ENCODE measurements at places on chromosomes 7 and 10.

- DNase-seq: no peak
These were observed 65.4 kb downstream of the NPS start for GRCh38 chr10:127614484-127615017.

- peak; percentile 57 for DNase-seq
These were observed 690 bp downstream of the SEPTIN7 start for GRCh38 chr7:35801392-35802101.

GRCh38 chr7:103719070-103719469, 270.4 kb downstream of the RELN start:
- DNase-seq: no peak

DNA sequence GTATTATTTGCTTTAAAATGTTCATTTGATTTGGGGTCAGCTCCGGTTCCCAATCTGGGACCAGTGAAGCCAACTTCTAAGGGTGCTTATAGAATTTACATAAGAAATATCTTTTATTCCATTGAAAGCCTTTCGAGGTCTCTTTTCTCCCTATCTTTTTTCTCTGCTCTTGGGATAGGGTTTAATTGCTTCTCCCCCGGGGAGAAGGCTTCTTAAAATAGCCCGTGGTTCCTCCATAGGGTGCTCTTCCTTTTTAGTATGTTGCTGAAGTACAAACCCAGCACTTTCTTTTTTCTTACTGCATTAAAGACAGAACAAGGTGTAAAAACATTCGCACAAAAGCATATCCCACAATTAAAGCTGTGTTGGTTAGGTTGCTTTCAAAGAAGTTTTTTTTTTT, 107.5 kb downstream of the POU6F2 start:
- DNase-seq: no peak

DNA sequence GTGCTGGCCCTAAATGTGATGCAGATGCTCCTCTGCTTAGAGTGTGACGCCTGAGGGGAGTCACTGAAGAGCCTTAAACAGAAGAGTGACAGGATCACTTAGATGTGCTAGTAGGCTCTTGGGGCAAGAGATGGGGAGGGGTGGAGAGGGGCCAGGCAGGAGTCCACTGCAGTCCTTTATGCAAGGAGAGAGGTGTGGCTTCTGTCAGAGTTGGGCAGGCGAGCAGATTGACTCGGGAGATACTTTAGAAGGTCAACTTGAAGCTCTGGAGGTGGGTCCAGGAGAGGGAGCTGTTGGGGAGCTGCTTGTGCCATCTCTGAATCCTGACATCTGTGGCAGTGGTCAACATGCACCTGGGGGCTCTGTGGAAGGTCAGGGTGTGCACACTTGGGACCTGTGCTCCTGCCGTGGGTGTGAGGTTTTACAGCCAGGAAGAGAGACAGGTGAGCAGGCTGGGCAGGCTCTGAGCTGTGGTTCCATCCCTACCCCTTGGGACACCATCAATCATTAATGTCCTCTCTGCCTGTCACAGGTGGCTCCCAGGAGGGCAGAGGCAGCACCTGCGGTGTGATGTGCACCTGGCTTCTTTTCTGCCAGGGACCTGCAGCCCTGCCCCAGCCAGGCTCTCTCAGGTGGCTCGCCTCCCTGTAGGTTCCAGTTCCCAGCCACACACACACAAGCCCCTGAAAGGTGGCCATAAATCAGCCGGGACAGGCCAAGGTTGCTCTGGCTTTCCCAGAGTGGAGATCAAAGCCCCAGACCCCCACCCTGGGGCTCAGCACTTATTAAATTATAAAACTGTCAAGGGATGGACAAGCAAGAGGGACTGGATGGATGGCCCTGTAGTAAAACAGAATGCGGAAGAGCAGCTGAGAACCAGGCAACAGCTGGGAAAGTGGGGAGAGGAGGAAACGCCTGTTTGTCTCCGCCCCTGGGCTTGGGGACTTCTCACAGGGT, 14.0 kb downstream of the NEURL1 start:
- DNase-seq: no peak

DNA sequence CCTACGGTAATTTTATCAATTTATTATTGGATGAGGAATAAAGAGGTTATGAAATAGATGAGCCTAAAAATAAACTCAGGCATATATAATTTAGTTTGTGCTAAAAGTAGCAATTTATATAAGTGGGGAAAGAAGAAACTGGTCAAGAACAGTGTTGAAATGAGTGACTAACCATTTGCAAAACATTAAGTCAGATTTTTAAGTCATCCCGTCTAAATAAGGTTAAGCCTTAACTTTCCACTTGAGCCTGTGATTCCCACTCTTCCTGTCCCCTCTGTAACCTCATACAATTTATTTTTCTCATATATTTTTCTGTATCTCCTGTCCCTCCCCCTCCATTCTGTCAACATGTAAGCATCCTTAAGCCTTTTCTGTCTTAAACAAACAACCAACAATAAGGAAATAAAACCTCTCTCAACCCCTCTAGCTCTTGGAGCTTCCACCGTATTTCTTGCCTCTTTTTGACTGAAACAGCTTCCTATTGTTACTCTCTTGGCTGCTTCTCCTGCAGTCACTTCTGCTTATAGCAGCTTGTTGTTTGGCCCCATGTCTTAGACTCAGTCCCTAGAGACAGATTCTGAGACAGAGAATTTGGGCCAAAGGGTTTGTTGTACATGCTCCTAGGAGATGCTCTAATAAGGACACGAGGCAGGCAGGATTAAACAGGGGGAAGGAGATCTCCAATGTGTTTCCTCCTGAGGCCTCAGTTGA, 109.7 kb downstream of the GNAI1 start:
- no peak for DNase-seq

GRCh38 chr10:74122060-74122459, 28.6 kb downstream of the AP3M1 start:
- no peak for DNase-seq

- DNase-seq: no peak
These were observed 31.4 kb upstream of the SLC26A3 start for GRCh38 chr7:107834401-107834800.

DNA sequence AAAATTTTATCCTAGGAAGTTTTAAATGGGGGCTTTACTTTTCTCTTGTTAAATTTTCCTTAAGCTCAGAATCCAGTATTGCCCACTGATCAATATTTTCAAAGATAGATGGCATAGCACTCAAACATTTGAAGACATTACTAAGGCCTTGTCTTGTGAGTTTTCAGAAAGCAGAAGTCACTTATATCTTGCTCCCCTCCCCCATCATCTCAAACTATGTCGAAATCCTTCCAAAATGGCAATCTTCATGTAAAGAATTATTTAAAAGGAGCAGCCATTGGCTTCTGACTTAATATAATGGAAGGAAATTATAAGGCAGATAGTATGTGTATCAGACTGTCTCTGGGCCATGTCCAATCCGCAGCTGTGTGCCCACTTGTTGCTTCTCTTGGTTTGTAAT, 553.5 kb upstream of the C7orf33 start:
- no peak for DNase-seq

GRCh38 chr7:17497136-17497535, 198.7 kb downstream of the AHR start:
- no peak for DNase-seq

DNA sequence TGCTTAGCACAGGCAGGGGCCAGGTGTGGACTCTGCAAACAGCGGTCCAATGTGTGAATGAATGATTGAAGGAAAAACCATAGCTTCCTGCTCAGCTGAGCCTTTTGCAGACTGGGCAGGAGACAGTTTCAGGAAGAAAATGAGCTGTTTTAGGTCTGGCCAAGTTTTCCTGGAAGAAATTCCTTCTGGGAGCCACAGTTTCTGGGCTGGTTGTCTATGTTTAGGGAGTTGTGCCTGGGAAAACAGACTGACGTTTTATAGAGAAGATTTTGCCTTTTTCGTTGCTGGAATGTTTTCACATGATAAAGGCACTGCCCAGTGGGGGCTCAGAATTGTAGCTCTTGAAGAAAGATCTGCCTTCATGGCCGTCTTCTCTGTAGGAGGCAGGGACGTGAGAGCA, 255.1 kb downstream of the CCSER2 start:
- no peak for DNase-seq

- DNase-seq: no peak
These were observed 128.0 kb upstream of the MYO3A start for GRCh38 chr10:25805986-25806385.

- DNase-seq: no peak
These were observed 59.2 kb downstream of the TRIM24 start for GRCh38 chr7:138519061-138519798.

- no peak for DNase-seq
These were observed 10.5 kb downstream of the IKZF1 start for GRCh38 chr7:50314836-50315592.

GRCh38 chr10:116845823-116846222, 3.5 kb upstream of the ENO4 start:
- no peak for DNase-seq

DNA sequence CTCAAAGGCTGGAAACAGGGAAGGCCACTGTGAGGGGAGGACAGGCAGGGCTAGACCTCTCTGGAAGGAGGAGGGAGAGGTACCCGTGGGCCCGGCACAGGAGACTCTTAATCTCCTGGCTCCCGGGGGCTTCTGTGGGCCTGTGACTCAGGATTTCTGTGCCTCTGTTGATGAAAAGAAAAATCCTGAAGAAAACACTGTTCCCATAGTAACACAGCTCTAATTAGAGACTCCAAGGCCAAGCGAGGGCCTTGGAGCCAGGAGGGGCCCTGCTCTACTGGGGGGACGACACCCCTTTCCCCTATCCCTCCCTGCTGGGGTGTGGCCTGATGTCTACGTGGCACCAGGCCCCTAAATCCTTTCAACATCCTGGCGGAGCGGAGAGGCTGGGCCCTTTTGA, 174.1 kb upstream of the TNRC18 start:
- DNase-seq: no peak

- DNase-seq: no peak
These were observed 255.1 kb downstream of the TNS3 start for GRCh38 chr7:47326808-47327207.

GRCh38 chr7:150586068-150586784, 19.0 kb downstream of the GIMAP4 start:
- DNase-seq: no peak

- peak; percentile 91 for DNase-seq
These were observed 29.5 kb upstream of the ANKRD2 start for GRCh38 chr10:97543025-97543546.

GRCh38 chr10:13056456-13057077, 43.4 kb upstream of the OPTN start:
- no peak for DNase-seq

GRCh38 chr10:87079106-87079836, 15.4 kb downstream of the GLUD1 start:
- no peak for DNase-seq

GRCh38 chr7:151032936-151033863, 5.0 kb downstream of the ABCB8 start:
- DNase-seq: no peak

GRCh38 chr10:102729029-102730026, 14.4 kb upstream of the WBP1L start:
- DNase-seq: peak; percentile 70

DNA sequence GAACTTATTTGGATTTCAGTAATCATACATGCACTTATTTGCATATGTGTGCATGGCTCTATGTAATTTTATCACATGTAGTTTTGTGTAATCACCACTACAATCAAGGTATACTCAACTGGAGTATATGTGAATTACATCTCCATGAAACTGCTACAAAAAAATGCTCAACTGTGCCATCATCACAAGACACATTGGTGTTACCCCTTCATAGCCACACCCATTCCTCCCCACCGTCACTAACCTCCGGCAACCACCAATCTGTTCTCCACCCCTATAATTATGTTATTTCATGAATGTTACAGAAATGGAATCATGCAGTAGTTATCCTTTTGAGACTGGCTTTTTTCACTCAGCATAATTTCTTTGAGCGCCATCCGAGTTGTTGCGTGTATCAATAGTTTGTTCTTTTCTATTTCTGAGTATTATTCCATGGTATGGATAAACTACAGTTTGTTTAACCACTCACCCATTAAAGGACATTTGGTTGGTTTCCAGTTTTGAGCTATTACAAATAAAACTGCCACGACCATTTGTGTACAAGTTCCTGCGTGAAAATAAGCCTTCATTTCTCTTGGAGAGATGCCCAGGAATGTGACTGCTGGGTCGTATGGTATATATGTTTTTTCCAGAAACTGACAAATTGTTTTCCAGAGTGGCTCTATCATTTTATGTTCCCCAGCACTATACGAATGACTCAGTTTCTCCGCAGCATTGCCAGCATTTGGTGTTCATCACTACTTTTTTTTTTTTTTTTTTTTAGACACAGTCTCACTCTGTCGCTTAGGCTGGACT, 11.3 kb upstream of the SMO start:
- no peak for DNase-seq

GRCh38 chr10:75136346-75136745, 24.9 kb downstream of the SAMD8 start:
- no peak for DNase-seq

DNA sequence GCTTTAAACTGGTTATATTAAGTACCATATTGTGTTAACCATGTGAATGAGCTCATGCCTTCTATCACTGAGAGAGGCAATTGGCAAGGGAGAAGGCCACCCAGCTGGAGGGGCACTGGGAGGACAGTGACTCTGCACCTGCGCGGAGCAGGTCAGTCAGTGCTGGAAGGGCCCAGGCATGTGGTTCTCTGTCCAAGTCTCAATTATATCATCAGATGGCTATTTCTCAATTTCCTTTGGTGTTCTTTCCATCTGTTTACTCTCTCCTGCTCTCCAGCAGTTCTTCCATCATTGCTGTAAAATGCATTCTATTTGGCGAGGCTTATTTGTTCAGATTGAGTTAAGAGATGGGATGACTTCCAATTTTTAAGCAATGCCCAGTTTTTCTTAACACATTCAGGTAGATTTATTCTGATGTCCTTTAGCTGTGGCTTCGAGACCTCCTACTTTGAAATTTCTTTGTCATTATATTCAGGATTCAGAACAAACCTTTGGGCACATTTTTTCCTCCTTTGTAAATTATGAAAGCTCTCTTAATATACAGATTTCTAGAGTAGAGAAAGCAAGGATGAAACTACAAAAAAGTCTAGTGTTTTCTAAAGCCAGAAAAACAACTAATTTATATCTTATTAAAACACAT, 159.3 kb downstream of the BMPER start:
- no peak for DNase-seq

- no peak for DNase-seq
These were observed 1.5 kb upstream of the RELN start for GRCh38 chr7:103990991-103991390.
